ENCODE measurements at places on chromosomes 7 and 10.

DNA sequence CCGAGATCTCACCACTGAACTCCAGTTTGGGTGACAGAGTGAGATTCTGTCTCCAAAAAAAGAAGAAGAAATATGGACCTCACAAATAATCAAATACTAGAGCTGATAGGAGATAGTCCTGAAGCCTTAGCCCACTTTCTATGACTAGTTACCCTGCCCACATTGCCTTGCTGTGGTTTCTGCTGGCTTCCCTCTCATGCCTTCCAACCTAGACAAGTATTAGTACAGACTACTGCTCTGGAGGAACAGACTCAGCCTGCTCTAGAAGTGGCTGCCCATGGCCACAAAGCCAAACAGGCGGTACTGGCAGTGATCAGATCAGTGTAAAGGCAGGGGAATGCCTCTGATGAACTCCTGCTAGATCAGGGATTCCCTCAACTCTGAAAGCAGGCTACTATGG, 89.7 kb upstream of the PRKAR2B start:
- no peak for DNase-seq

- DNase-seq: no peak
Measured at GRCh38 chr7:93378131-93378760, 146.1 kb downstream of the VPS50 start.

DNA sequence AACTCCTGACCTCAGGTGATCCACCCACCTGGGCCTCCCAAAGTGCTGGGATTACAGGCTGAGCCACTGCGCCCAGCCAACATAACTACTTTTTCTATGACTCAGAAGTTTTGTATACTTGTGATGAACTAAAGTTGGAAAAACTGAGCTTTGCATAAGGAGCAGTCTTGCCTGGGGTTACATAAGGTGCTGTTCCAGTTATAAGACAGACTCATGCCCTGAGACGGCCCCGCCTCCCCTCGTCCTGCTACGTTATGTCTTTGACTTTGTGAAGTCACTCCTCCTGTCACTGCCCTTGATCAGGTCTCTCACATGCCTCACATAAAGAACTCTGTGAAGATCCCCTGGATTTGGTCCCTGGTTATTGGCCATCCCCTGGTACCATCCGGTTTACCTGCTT, 40.4 kb upstream of the OPN4 start:
- no peak for DNase-seq

GRCh38 chr10:131802156-131802915, 98.5 kb upstream of the PPP2R2D start:
- no peak for DNase-seq

- DNase-seq: no peak
Measured at GRCh38 chr10:44427037-44427436, 42.1 kb upstream of the CXCL12 start.

DNA sequence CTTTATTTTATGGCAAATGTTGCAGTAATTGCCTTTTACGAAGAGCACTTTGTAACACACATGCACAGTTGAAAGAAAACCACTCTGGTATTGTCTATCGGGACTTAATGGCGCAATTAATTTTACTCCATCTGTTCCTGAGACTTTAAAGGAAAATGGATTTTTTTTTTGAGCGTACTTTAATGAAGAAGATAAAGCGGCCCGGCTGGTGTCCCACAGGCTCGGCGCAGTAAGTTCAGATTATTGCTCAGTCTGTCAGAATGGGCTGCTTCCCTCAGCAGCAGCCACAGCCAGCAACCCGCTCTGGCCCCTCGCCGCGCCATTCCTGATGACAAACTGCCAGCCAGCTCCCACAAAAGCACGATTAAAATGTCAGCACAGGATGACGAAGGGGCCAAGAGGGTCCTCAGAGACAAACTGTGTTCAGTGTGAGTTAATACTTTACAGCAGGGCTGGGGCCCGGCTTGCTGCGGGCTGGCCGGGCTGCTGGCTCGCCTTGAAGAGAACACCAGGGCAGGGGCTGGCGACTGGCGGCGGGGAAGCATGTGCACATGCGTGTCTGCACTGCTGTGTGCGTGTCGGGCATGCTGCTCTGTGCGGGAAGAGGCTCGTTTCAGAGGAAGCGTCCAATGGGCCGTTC, 501.0 kb upstream of the GALNT17 start:
- DNase-seq: peak; percentile 84

DNA sequence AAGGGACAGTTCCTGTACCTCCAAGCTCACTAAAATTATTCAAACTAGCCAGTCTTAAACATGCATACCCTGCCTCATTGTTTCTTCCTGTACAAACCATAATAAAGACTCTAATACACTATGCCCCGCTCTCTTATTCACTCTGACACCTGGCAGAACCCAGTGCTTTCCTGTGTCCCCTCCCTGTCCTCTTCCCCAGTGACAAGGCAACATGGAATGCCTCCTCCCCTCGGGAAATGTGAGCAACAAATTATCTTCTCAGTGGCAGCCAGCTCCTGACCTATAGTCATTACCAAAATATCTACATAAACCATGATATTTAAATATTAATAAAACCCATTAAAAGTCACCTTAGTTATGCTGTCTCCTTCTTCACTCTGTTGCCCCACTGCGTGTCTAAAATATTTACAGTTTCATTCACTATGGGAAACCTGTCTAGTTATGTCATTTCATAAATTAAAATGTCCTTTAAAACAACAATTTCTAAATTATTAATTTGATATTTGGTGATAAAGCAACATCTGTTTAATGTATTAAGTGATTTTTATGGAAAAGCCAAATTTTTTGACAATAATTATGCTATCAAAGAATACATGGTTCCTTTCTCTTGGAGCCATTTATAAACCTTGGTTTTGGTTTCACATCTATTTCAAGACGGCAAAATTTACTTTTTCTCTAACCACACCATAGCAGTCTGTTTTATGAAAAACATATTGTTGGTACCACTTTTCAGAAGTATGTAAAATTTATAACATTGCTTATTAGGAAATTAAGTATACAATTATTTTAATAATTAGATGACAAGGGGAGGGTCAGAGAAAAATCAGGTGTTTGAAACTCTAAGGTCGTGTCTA, 1355.2 kb downstream of the XPNPEP1 start:
- DNase-seq: no peak

- no peak for DNase-seq
Measured at GRCh38 chr7:103540338-103540737, 94.3 kb upstream of the SLC26A5 start.

DNA sequence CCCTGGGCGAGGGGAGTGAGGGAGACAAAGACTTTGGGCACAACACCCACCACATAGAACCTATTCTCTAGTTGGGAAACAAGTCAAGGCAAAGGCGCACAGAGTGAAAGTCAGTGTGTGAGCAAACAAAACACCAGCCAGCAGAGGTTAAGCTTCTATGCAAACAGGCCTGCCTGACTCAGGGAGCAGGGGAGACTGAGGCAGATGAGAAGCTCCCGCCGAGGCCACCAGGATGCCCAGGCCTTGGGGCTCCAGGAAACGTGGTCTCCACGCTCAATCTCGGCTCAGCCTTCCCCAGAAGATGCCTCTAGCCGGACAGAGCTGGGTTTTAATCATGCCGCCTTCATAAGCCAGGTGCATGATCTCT, 74.1 kb upstream of the KCNMA1 start:
- DNase-seq: no peak

- DNase-seq: no peak
Measured at GRCh38 chr10:124615259-124615658, 128.9 kb downstream of the FAM53B start.

GRCh38 chr7:66859794-66860645, 61.0 kb upstream of the TMEM248 start:
- no peak for DNase-seq

GRCh38 chr7:50921114-50921813, 138.6 kb upstream of the GRB10 start:
- DNase-seq: no peak

GRCh38 chr10:83585686-83586085, 553.6 kb upstream of the GHITM start:
- DNase-seq: no peak

- DNase-seq: no peak
Measured at GRCh38 chr10:79244841-79245504, 102.3 kb upstream of the PPIF start.

- no peak for DNase-seq
Measured at GRCh38 chr7:4808026-4808425, 32.6 kb downstream of the AP5Z1 start.

DNA sequence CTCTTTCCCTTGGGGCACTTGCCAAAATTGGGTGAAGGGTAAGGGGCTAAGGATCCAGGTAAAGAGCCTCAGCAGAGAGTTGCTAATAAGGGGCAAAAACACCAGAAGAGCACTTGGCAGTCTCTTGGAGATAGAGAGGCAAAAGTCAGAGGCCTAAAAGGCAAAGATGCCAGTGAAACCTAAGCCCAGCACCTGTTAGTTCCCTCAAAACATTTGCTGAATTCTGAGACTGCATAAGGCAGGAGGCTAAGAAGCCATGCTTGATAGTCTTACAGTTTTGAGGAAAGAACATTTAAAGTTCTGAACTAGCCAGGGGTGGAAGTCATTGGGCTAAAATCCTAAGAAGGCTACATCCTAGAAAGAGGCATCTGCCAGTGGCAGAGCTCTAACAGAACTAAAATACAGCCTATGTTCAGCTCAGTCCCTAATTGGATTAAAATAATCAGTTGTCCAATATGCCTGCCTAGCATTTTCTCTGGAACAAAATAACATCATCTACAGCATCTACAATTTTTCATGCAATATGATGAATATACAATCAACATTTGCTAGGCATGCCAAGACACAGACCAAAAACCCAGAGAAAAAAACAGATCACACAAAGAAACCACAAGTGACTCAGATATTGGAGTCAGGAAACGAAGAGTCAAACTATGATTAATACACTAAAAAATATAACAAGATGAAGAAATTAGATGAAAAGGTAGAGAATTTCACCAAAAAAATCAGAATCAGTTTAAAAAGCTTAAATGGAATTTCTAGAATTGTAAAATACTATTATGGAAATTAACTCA, 7.7 kb downstream of the HTR7 start:
- DNase-seq: no peak

DNA sequence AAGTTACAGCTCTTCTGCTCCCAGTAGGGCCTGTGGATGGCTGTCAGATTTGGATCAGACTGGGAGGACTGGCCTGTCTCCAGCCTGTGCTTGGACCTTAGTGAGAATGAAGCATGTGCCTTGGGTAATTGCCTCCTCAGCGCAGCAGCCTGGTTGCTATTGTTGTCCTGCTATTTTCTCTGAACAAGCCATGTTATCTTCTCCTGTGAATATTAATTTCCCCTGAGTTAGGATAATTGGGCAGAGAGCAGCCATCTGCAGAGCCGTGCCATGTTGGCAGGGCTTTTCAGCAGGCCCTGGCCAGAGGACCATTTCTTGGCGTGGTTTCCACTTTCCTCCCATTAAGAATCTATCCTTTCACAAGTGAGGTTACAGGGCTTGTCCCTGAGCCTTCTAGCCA, 497.3 kb downstream of the SORCS3 start:
- DNase-seq: no peak

DNA sequence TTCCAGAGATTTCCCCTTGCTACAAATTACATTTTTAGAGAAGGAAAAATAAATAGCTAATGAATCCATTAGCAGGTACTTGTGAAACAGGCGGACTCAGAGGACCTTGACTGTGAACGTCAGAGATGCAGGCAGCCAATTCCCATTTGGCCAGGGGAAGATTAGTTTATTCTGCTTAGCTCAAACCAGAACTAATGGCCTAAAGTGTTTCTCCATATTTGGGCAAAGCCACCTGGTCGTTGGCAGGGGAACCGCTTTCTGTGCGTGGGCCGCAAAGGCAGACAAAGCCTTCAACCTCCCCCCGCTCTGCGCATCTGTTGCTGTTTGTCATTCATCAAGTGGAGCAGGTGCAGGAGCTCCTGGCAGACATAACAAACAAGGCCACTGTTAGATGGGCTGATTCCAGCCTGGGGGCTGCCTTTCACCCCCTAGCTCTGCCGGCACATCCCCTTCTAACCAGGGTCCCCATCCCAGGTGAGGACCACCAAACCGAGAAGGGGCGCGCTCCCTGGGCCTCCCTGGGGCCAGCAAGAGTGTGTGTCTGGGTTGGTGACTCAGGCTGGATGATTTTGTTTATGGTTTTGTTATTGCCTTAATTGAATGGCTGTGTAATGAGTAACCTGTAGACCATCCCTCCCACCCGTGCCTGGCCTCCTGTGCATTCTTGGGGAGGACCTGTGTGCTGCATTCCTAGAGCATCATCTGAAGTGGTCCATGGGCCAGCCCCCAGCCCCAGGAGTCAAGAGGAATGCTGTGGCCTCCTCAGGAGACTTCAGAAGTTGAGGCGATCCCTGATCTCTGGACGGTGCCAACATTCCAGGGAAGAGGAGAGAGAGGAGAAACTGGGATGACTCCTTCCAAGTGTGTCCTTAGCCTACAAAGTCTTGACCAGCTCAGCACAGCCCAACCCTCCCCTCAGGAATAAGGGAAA, 14.5 kb upstream of the CPA1 start:
- peak; percentile 82 for DNase-seq

- DNase-seq: no peak
Measured at GRCh38 chr7:19146699-19147098, 1.5 kb upstream of the FERD3L start.

Measured in fibroblast of skin of left quadriceps (primary cell).